ENCODE measurements at places on chromosomes 7 and 10. TPM values are rescaled to one million over a fixed set of nuclear protein-coding genes. Genes with fewer than 3 reads are reported as not detected.

The TDRD1 gene
- not detected for total RNA-seq

The ANKRD30A gene
- total RNA-seq, result 0.88 TPM

The GDF2 gene
- not detected for total RNA-seq

The EDRF1 gene
- 18.1 TPM for total RNA-seq

All from A549 treated with RU486 at 1 μM for 4 hours (cell line).